ENCODE measurements at places on chromosomes 16 and 17.

GRCh38 chr17:67477687-67478086 lies 100.6 kb downstream of the PITPNC1 start:
- peak; percentile 57 for DNase-seq

- DNase-seq, result no peak
These were observed 24.7 kb downstream of the SSH2 start for GRCh38 chr17:29905086-29905878.

DNA sequence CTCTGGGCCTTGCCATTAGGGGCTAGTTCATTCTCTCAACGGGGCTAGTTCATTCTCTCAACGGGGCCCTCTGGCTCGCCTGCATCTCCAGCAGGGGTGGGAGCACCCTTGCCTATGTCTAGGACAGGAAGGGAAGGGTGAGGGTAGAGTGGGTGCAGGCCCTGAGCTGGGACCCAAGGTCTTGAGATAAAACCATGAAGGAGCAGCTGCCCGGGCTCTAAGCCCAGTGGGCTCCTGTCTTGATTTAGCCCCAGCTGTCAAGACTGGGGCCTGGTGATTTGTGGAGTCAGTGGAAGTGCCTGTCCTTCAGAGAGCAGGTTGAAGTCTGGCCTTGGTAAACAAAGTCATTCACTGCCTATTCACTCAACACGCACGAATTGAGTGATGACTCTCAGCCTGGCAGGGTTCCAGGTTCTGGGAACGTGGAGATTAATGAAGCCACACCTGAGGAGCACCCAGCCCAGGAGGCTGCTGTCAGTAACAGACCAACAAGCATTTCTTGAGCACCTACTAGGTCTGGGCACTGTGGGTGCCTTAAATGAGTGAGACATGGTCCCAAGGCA lies 35.4 kb downstream of the WNT3 start:
- no peak for DNase-seq

DNA sequence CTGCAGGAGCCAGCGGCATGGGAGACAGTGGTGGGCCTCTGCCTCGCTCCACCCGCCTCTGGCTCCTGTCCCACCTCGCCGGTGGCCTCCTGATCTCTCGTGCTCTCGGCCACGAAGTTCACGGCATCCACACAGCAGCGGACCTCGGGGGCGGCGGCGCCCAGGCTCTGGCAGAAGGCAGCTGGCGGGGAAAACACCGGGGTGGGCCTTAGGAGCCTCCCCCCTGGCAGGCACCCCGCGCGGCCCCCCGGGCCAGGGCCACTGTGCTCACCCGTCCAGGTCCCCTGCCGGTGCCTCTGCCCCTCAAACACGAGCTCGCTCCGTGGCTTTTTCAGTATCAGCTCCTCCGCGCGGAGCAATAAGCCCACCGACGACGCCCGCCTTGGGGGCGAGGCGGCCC lies 409 bp upstream of the C17orf107 start:
- DNase-seq, result no peak

- DNase-seq, result peak; percentile 70
These were observed 13.7 kb downstream of the PITPNC1 start for GRCh38 chr17:67390646-67391361.
